ENCODE measurements at places on chromosomes 2 and 18.

- no peak for DNase-seq
Observed at GRCh38 chr18:21073180-21073579, 38.4 kb downstream of the ROCK1 start.

DNA sequence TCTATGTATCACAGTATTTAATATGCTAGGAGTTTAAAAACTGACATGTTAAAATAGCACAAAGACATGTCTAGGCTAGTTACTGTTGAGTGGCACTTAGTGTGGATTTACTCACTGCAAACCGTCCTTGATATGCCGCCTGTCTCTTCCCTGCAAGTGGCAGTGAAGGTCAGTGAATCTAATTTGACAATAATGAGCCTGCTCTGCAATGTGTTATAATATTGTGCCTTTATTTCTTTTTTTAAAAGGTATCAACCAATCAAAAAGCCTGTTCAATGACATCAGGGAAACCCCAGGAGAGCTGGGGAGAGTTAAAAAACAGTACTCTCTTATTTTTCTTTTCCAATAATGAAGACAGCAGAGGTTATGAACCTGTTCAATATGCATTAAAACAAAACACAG lies 384.1 kb downstream of the ERBB4 start:
- no peak for DNase-seq

GRCh38 chr2:106956879-106957278 lies 70.9 kb upstream of the ST6GAL2 start:
- DNase-seq = no peak

- DNase-seq = no peak
Observed at GRCh38 chr2:121558329-121558728, 27.6 kb downstream of the RNU4ATAC start.

- DNase-seq = no peak
Observed at GRCh38 chr2:235347691-235348090, 146.2 kb upstream of the AGAP1 start.

All from omental fat pad (tissue), 4 donors.